Mesothelial cell of epicardium (in vitro differentiated cells): ENCODE measurements at places on chromosomes 2 and 18.
A peak's percentile ranks its signal among the peaks of the same experiment; 100 is the strongest.

DNA sequence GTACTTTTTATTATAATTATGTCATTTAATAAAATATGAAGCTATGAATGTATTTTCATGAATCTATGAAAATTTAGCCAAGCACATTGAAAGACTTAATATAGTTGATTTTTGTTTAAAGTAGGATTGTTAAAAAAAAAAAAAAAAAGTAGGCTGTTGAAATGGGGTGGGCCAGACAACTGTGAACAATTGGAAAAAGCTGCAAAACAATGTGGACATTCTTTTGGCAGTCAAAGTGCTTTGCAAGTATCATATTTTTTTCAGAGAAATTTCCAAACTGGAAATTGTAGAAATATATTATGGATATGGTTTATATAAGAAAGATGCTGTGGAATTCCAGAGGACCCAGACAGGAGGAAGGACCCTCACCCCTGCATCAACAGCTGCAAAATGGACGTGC lies 82.1 kb downstream of the ETAA1 start:
- H3K36me3 ChIP-seq: peaks cover 8% of the 10 kb centered on the region
- no peak overlapping the region for H3K4me3 ChIP-seq

GRCh38 chr2:12787891-12788801 lies 71.4 kb downstream of the TRIB2 start:
- no peaks in the 10 kb centered on the region for H3K36me3 ChIP-seq
- H3K27ac ChIP-seq: peak overlapping the region; percentile 17
- no peaks in the 10 kb centered on the region for H3K27me3 ChIP-seq
- no peaks in the 10 kb centered on the region for H3K4me1 ChIP-seq

DNA sequence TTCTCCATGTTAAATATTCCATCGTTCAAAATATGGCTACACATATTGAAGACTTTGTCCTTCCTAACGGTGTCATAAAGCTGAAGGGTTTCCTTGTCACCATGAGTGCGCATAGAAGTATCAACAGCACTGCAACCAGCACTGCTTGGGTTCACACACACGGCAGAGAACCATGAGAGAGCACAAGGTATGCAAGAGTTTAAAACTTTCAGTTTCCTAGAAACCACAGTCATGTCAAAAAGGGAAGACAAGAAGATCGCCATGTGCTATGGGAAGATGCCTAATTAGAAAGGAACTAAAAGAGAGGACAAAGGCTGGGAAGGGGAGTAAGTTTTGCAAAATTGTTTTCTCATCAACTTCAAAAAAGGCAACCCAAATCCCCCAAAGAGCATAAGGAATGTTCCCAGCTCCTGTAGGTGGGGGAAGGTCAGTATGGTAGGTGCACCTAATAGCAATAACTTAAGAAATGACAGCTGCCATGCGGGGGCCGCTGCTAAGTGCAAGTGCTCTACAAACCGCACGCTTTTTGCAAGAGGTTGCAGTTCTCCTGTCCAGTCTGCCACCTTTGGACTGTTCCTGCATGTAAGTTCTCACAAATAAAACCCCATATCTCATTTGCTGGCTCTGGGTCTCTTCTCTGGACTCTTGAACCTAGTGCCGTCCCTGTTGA lies 136.8 kb downstream of the TMEM163 start:
- H3K4me1 ChIP-seq: no peaks in the 10 kb centered on the region
- no peak for DNase-seq
- no peak overlapping the region for H3K4me3 ChIP-seq
- peaks cover 10% of the 10 kb centered on the region for H3K27me3 ChIP-seq

DNA sequence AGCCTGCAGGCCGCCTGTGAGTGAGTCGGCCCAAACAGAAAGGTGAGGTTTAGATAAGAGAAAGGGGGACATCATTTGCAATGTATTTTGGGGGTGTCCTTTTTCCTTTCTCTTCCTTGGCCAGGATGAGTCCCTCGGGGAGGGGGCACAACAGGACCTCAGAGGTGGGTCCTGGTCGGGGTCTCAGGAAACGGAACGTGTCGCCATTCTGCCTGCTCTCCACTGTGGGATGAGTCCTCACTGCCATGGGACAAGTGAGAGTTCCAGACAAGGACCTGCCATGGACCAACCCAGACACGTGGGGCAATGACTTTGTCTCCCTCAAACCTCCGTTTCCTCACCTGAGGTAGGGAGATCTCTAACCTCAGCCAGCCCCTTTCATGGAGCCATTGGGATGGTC lies 67.9 kb upstream of the TAF1B start:
- no peak overlapping the region for H3K27ac ChIP-seq
- no peaks in the 10 kb centered on the region for H3K36me3 ChIP-seq
- H3K4me3 ChIP-seq: no peak overlapping the region
- no peaks in the 10 kb centered on the region for H3K27me3 ChIP-seq
- peaks cover 1% of the 10 kb centered on the region for H3K4me1 ChIP-seq
- no peak for DNase-seq

- peaks cover 6% of the 10 kb centered on the region for H3K36me3 ChIP-seq
- H3K27ac ChIP-seq: no peak overlapping the region
These were observed 14.7 kb downstream of the CFLAR start for GRCh38 chr2:201130524-201131186.

- no peak overlapping the region for H3K4me3 ChIP-seq
- H3K4me1 ChIP-seq: no peaks in the 10 kb centered on the region
- DNase-seq: no peak
- no peaks in the 10 kb centered on the region for H3K36me3 ChIP-seq
These were observed 211.5 kb upstream of the LYPD1 start for GRCh38 chr2:132881546-132881945.

DNA sequence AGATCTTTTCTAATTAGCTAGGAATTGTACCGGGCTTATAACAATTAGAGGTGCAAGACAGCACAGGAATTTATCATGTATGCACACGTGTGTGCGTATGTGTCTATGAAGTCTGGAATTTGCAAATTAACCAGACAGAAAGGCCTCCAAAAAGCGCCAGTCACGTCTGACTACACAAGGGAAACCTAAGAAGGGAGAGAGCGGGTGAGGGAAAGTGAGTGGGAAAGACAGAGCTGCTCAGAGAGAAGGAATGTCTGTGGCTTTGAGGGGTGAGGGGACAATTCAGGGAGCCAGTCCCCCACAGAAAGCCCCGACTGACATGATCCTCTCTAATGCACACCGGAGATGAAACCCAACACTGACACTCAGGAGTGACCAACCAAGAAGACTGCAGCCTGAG lies 197.7 kb upstream of the SH3BP4 start:
- H3K36me3 ChIP-seq: no peaks in the 10 kb centered on the region
- peaks cover 4% of the 10 kb centered on the region for H3K4me1 ChIP-seq
- peaks cover 2% of the 10 kb centered on the region for H3K27me3 ChIP-seq

- H3K4me3 ChIP-seq: no peak overlapping the region
- peaks cover 18% of the 10 kb centered on the region for H3K4me1 ChIP-seq
- H3K27me3 ChIP-seq: no peaks in the 10 kb centered on the region
- H3K36me3 ChIP-seq: peaks cover 10% of the 10 kb centered on the region
- peak overlapping the region; percentile 50 for H3K27ac ChIP-seq
- no peak for DNase-seq
These were observed 10.9 kb downstream of the TRIP12 start for GRCh38 chr2:229910832-229911412.

GRCh38 chr18:26772691-26773090 lies 92.8 kb downstream of the AQP4 start:
- no peak overlapping the region for H3K27ac ChIP-seq
- DNase-seq: no peak
- no peak overlapping the region for H3K4me3 ChIP-seq
- peaks cover 24% of the 10 kb centered on the region for H3K4me1 ChIP-seq
- H3K27me3 ChIP-seq: no peaks in the 10 kb centered on the region

- no peak for DNase-seq
- no peak overlapping the region for H3K27ac ChIP-seq
- H3K4me1 ChIP-seq: peaks cover 8% of the 10 kb centered on the region
- no peaks in the 10 kb centered on the region for H3K36me3 ChIP-seq
- no peaks in the 10 kb centered on the region for H3K27me3 ChIP-seq
These were observed 358.7 kb upstream of the TFPI start for GRCh38 chr2:187912950-187913349.

DNA sequence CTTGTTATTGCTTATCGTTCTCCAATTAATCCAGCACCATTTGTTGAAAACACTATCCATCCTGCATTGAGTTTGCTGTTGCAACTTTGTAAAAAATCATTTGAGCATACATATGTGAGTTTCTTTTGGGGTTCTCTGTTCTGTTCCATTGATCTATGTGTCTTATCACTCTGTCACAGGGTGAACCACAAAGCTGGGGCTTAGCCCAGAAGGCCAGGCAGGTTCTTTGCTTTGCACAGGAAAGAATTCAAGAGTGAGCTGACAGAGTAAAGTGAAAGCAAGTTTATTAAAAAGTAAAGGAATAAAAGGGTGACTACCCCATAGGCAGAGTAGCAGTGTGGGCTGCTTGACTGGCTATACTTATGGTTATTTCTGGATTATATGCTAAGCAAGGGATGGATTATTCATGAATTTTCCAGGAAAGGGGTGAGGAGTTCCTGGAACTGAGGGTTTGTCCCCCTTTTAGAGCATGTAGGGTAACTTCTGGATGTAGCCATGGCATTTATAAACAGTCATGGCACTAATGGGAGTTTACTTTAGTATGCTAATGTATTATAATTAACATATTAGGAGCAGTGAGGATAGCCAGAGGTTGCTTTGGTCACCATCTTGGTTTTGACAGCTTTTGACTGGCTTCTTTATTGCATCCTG lies 46.8 kb downstream of the RNF138 start:
- H3K4me1 ChIP-seq: no peaks in the 10 kb centered on the region
- no peak overlapping the region for H3K4me3 ChIP-seq
- no peak for DNase-seq
- no peaks in the 10 kb centered on the region for H3K36me3 ChIP-seq
- no peaks in the 10 kb centered on the region for H3K27me3 ChIP-seq

- no peak for DNase-seq
- H3K36me3 ChIP-seq: no peaks in the 10 kb centered on the region
- no peak overlapping the region for H3K4me3 ChIP-seq
- peaks cover 9% of the 10 kb centered on the region for H3K27me3 ChIP-seq
These were observed 4.2 kb upstream of the GRB14 start for GRCh38 chr2:164625378-164625971.

GRCh38 chr18:76558881-76559667 lies 64.0 kb upstream of the ZNF516 start:
- no peak overlapping the region for H3K27ac ChIP-seq
- H3K36me3 ChIP-seq: no peaks in the 10 kb centered on the region
- H3K27me3 ChIP-seq: no peaks in the 10 kb centered on the region
- DNase-seq: no peak

GRCh38 chr2:69624611-69625010 lies 18.9 kb downstream of the AAK1 start:
- H3K27ac ChIP-seq: no peak overlapping the region
- DNase-seq: no peak
- no peak overlapping the region for H3K4me3 ChIP-seq
- H3K4me1 ChIP-seq: no peaks in the 10 kb centered on the region
- peaks cover 5% of the 10 kb centered on the region for H3K36me3 ChIP-seq

DNA sequence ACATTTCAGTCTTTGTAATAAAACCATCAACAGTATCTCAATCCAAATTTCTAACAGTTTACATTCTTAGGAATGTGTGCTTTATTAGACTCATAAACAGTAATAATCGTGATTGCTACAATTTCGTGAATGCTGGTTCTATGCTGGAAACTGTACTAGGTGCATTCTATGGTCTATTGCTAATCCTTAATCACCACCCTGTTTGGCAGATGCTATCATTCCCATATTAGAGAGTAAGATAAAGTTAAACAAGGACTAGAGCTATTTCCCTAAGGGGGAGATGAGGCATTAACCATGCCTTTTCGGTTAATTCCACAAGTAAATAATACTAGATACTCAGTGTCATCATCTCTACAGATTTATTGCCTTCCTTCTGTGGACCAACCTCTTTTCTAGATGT lies 244.0 kb downstream of the PAX3 start:
- H3K27ac ChIP-seq: no peak overlapping the region
- H3K4me1 ChIP-seq: peaks cover under 1% of the 10 kb centered on the region
- no peak overlapping the region for H3K4me3 ChIP-seq

- H3K36me3 ChIP-seq: no peaks in the 10 kb centered on the region
- no peak for DNase-seq
- no peak overlapping the region for H3K4me3 ChIP-seq
- no peaks in the 10 kb centered on the region for H3K27me3 ChIP-seq
These were observed 57.0 kb downstream of the OSBPL6 start for GRCh38 chr2:178251151-178251955.

DNA sequence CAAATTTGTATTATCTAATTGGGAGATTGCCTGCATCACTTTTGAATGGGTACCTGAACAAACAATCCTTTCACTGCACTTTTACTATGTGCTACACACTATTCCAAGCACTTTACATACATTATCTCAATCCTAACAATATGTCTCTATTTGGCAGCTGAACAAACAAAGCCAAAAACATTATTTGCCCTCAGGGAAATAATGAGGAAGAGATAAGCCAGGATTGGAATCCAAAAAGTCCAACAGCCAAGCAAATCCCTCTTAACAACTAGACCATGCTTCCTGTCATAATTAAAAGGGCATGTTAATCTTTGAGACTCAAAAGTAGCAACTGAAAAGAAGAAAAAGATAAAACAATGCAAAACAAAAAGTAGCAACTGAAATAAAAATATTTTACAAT lies 32.1 kb downstream of the RPRD1A start:
- no peak for DNase-seq
- no peak overlapping the region for H3K27ac ChIP-seq
- peaks cover 30% of the 10 kb centered on the region for H3K36me3 ChIP-seq
- no peak overlapping the region for H3K4me3 ChIP-seq
- peaks cover 14% of the 10 kb centered on the region for H3K4me1 ChIP-seq

DNA sequence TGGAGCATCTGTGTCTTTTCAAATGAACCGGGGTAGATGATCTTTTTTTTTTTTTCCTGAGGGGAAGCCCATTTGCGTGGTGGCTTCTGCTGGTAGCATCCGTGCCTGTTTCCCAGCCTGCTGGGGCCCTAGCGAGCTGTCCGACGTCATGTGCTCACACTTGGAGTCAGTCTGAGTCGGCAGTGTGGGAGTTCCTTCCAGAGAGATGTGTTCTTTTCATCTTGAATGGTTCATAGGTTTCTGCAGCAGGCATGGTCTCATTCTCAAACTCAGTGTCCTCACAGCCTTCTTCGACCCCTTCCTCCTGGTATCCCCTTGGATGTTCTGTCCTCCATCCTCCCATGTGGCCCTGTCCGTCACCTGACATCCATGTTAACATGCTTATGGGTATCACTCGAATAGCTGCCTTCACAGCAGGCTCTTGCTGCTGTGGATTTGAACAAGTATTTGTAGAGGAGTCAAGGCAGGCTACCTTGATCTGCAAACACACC lies 51.0 kb downstream of the LDLRAD4 start:
- no peak overlapping the region for H3K4me3 ChIP-seq
- DNase-seq: no peak
- H3K36me3 ChIP-seq: no peaks in the 10 kb centered on the region
- H3K27ac ChIP-seq: peak overlapping the region; percentile 94
- H3K27me3 ChIP-seq: no peaks in the 10 kb centered on the region

DNA sequence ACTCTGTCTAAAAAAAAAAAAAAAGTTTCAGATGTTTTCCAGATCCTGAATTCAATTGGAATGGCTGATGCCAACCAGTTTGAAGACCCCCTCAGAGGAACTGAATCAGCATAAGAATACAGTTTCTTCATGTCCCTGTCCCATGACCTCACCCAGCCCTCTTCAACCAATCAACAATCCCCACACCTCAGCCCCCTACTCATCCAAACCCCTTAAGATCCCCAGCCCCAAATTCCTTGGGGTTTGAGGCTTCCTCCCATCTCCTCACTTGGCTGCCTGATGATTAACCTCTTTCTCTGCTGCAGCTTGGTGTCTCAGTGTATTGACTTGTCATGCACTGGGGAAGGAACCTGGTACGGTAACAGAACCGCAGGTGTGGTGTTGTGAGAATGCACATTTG lies 97.6 kb upstream of the CABLES1 start:
- H3K4me1 ChIP-seq: peaks cover 6% of the 10 kb centered on the region
- H3K36me3 ChIP-seq: no peaks in the 10 kb centered on the region
- H3K4me3 ChIP-seq: no peak overlapping the region
- H3K27me3 ChIP-seq: no peaks in the 10 kb centered on the region
